Immature natural killer cell (primary cell): ENCODE measurements at places on chromosomes 5 and 9.
A peak's percentile ranks its signal among the peaks of the same experiment; 100 is the strongest.

DNA sequence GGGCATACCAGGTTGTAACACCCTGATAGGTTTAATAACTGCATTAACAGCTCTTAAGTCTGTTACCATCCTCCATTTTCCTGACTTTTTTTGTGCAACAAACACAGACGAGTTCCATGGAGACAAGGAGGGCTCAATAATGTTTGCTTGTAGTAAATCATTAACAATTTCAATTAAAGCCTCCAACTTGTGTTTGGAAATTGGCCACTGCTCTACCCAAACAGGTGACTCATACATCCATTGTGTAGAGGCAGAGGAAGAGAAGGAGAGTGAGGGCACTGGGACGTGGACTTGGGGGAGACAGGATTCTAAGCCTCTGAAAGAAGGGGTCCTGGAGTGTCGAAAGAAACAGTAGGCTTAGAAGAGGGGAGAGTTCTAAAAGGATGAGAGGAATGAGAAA is 213.6 kb upstream of the KCNN2 start:
- no peaks in the 10 kb centered on the region for H3K4me1 ChIP-seq
- H3K4me3 ChIP-seq = no peak overlapping the region

GRCh38 chr5:145396888-145397287 is 438.3 kb downstream of the PRELID2 start:
- H3K4me3 ChIP-seq = no peak overlapping the region
- no peaks in the 10 kb centered on the region for H3K36me3 ChIP-seq
- H3K27me3 ChIP-seq = peaks cover 2% of the 10 kb centered on the region
- no peak overlapping the region for H3K27ac ChIP-seq

GRCh38 chr9:3692606-3693005 is 166.8 kb upstream of the RFX3 start:
- no peak for DNase-seq
- H3K27ac ChIP-seq = no peak overlapping the region
- no peak overlapping the region for H3K4me3 ChIP-seq
- H3K4me1 ChIP-seq = no peaks in the 10 kb centered on the region
- no peaks in the 10 kb centered on the region for H3K27me3 ChIP-seq

DNA sequence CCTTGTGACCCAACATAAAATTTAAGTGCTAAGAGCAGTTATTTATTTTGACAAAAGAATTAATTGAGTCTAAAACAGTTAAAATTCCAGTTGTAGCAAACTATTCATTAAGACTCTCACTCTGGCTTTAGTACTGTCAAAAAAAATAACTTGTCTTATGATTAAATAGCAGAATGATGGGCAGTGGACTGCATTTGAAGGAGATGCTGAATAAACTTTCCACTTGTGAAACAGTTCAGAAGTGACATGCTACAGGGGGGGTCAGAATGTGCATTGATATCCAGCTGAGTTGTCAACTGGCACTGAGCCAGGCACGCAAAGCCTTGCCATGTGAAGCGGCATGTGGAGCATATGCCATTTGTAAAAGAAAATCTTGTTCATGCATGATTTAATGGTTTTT is 76.0 kb downstream of the FCHO2 start:
- peaks cover 6% of the 10 kb centered on the region for H3K4me1 ChIP-seq
- no peaks in the 10 kb centered on the region for H3K27me3 ChIP-seq
- H3K4me3 ChIP-seq = no peak overlapping the region
- H3K36me3 ChIP-seq = peaks cover 16% of the 10 kb centered on the region
- H3K27ac ChIP-seq = no peak overlapping the region
- DNase-seq = no peak

DNA sequence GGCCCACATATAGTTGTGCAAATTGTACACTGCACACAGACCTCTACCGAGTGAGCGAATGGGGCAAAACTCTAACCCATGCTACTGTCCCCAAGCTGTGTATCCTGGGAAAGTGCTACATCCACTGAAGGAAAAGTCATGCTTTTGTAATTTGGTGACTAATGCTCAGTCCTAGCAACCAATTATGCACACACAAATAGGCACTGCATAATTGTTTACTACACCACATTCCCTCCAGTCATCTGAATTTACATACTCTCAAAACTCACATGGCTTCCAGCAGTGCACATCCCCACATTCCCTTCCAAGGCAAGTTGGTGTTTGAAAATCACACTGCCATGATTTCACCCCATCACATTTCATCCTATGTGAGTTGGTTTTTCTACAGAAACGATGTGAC is 125.9 kb upstream of the OSMR start:
- no peaks in the 10 kb centered on the region for H3K27me3 ChIP-seq
- no peak for DNase-seq
- H3K36me3 ChIP-seq = no peaks in the 10 kb centered on the region
- H3K27ac ChIP-seq = no peak overlapping the region
- H3K4me1 ChIP-seq = no peaks in the 10 kb centered on the region

DNA sequence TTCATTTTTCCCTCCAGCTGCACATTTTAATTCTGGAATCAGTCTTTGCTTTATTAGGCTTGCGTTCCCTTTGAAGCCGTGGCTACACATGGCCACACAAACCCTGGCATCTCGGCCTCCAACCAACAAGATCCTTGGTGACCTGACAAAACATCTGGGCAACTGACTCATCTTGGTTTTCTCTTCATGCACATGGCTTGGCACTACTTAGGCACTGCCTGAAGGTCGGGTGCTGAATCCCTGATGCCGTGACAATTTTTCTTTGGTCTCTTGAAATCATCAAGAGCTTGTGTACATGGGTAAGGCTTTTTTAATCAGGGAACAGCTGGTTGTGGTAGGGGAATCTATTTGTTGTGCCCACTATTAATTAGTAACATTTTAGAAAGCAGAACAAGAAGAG is 16.0 kb upstream of the PAPPA start:
- H3K27ac ChIP-seq = no peak overlapping the region
- no peaks in the 10 kb centered on the region for H3K27me3 ChIP-seq
- no peak for DNase-seq
- no peaks in the 10 kb centered on the region for H3K36me3 ChIP-seq

DNA sequence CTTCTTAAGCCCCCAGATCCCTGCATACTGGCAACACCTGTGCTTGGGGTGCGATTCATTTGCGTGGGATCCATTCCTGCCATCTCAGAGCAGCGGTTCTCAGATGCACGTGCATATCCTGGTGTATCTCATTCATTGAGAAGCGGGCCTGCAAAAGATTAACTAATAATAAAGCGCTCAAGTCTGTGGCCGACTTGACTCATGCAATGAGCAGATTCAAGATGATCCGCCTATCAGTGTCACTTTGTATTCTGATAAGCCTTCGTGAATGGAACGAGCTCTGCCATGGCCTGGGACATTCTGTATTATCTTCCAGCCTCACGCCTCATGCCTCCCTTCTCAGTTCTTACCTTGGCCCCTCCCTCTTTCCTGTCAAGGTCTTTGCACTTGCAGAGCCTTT is 22.3 kb downstream of the C1QTNF2 start:
- H3K4me1 ChIP-seq = peaks cover 7% of the 10 kb centered on the region
- H3K27ac ChIP-seq = no peak overlapping the region
- no peak for DNase-seq
- no peak overlapping the region for H3K4me3 ChIP-seq
- no peaks in the 10 kb centered on the region for H3K36me3 ChIP-seq
- peaks cover 3% of the 10 kb centered on the region for H3K27me3 ChIP-seq

DNA sequence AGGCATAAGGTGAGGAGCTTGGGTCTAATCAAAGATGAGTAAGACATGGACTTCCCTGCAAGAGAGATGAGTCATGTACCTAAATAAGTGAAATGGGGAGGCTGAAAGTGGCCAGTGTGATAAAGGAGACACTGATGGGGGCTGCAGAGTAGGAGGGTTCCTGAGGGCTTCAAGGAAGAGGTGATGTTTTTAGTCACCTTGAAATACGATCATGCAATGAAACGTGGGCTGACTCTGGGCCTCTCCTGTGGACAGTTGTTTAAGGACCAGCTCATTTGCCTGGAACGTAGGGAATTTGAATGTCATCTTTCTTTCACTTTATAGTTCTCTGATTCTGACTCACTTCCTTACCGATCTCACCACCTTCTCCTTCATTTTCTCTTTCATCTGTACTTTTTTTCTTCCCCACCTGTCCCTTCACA is 49.6 kb upstream of the CPLX2 start:
- H3K4me3 ChIP-seq = no peak overlapping the region
- peaks cover 3% of the 10 kb centered on the region for H3K27me3 ChIP-seq
- H3K27ac ChIP-seq = no peak overlapping the region
- H3K36me3 ChIP-seq = no peaks in the 10 kb centered on the region

DNA sequence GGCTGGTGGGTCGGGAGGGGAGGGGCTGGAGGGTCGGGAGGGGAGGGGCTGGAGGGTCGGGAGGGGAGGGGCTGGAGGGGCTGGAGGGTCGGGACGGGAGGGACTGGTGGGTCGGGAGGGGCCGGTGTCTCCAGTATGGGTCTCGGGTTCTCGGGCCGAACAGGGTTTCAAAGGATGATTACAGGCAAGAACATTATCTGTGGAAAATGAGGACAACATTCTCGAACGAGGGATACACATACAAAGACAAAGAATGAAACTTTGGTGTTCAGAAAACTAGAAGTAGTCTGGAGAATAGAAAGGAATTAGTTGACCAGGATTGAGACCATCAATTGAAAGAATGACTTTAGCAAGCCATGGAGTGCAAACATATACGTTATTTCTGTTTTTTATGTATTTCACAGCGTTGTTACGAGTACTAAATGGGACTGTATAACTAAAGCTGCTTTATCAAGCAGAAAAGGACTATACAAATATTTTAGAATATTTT is 360 bp upstream of the ZCCHC10 start:
- H3K4me3 ChIP-seq = peak overlapping the region; percentile 95
- H3K4me1 ChIP-seq = peaks cover 38% of the 10 kb centered on the region
- peaks cover 2% of the 10 kb centered on the region for H3K27me3 ChIP-seq
- DNase-seq = no peak
- H3K36me3 ChIP-seq = no peaks in the 10 kb centered on the region

DNA sequence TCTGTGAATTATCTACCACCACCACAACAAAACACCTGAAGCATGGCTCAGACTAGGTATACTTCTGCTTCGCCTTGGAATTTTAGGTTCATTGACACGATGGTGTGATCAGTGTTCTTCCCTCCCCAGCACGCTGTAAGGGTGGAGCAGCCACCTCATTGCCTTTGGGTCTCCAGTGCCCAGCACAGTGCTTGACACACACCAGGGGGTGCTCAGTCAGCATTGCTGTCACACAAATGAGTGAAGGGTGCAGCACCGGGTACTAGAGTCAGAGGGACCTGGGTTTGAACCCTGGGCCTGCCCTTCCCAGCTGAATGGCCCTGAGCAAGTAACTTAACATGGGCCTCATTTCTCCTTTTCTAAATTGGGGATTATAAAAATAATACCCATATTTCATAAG is 9.9 kb upstream of the ANGPTL2 start:
- H3K27ac ChIP-seq = no peak overlapping the region
- peaks cover 4% of the 10 kb centered on the region for H3K36me3 ChIP-seq
- no peak for DNase-seq
- H3K4me3 ChIP-seq = no peak overlapping the region
- no peaks in the 10 kb centered on the region for H3K27me3 ChIP-seq

- no peak overlapping the region for H3K27ac ChIP-seq
- peaks cover 1% of the 10 kb centered on the region for H3K27me3 ChIP-seq
- no peak for DNase-seq
- H3K4me3 ChIP-seq = no peak overlapping the region
- H3K4me1 ChIP-seq = no peaks in the 10 kb centered on the region
Measured at GRCh38 chr5:2199697-2200096, 317.0 kb upstream of the IRX4 start.

DNA sequence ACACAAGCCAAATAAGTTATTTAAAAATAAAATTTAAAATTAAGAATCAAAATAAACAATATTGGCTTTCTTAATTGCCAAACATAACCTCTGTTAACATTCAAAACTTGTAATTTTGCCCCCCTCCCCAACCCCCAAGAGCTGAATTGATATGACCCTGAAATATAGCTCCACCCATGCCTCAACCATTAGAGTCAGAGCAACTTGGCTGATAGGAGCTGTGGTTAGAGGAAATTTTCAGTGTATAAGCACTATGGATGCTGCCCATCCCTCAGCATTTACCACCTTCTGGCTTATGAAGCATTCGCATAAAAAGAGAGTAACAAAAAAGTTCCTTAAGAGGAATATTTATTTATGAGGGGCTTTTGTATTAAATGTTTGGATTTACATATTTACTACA is 6.1 kb downstream of the POC5 start:
- H3K27ac ChIP-seq = no peak overlapping the region
- H3K4me1 ChIP-seq = peaks cover 61% of the 10 kb centered on the region
- peaks cover 8% of the 10 kb centered on the region for H3K36me3 ChIP-seq
